ENCODE measurements at places on chromosomes 5 and 9.

GRCh38 chr5:14851999-14852526 lies 19.5 kb downstream of the ANKH start:
- no peak for DNase-seq

- DNase-seq = no peak
These were observed 9.0 kb downstream of the ABHD17B start for GRCh38 chr9:71901695-71902597.

DNA sequence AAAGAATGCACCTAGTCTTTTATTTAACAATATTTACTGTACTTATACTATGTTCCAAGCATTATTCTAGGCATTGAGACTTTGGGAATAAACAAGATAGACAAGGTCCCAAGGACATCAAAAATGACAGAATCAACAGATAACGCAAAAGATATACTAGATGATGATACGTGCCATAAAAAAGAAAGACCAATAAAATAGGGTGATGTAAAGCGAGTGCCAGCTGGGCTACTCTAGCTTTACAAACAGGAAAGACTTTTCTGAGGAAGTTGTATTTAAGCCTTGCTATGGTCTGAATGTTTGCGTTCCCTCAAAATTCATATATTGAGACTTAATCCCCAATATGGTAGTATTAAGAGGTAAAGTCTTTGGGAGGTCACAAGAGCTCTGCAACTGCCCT lies 310.2 kb upstream of the RGMB start:
- no peak for DNase-seq

- DNase-seq = no peak
These were observed 34.4 kb downstream of the KIF2A start for GRCh38 chr5:62340392-62340791.

GRCh38 chr9:36862206-36863145 lies 171.6 kb downstream of the PAX5 start:
- DNase-seq = no peak

DNA sequence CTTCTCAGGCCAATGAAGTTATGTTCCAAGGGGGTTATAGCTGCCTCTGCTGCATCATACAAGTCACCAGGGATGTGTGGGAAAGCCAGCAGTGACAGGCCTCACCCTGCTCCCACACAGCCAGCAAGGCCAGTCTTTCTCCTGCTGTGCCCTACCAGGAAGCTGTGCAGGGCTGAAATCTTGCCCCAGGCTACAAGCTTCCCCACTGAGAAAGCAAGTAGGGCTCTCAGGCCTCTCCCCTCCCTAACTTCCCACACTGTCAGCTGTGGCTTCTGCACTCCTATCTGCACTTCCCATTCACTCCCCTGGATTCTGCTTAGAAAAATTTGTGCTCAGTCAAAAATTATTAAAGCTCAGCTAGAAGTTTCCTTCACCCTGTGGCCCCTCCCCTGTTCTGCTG lies 611.2 kb upstream of the ZNF608 start:
- no peak for DNase-seq

DNA sequence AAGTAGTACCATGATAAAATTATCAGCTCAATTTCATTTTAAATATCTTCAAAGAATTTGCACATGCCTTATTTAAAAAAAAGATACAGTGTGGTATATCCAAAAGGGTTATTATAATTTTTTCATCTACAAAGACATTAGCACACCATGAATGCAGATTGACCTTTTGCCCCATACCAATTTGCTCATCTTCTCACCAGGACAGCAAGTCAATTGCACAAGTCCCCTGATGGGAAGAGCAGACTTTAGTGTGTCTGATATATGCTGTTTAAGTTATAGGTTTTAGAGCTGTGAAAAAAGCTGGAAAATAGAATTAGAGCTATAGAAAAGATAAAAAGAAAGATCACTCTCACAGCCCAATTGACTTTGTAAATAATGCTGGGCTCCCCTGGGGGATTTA lies 325.8 kb upstream of the CDH6 start:
- no peak for DNase-seq

GRCh38 chr9:20981486-20981885 lies 50.0 kb downstream of the HACD4 start:
- no peak for DNase-seq

DNA sequence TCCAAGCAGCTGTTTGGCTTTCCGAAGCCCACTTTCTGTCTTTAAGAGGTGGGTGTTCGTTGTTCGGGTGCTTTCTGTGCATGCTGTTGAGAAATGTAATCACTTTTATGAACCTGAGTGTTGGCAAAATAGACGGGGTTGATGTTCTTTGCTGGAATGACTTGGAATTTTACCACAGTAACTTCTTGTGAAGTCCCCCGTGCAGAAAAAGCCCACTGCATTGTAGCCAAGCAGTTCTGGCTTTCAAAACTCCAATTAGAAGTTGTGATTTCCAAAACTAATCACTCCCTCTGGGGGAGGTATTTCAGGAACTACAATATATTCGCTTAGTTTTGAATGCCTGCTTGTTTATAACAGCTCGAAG lies 111.1 kb downstream of the PAM start:
- no peak for DNase-seq

GRCh38 chr9:128043467-128043868 lies 23.7 kb downstream of the NAIF1 start:
- DNase-seq = no peak

DNA sequence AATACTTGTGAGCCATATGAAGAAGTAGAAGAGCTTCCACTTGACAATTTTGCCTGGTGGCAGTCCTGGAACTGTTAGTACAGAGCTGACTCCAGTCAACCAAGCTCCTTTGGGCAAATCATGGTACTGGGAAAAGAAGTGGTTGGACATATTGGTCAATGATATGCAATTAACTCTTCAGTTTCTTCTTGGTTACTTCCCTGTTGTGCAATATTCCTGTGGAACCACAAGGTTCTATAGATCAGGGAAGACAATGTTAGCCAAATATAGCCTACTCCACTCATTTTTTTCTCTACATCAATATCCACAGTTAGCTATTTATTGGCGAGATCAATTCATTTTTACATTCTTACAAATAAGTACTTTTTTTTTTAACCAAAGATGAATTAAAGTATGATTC lies 14.4 kb upstream of the GDA start:
- no peak for DNase-seq

GRCh38 chr5:112012104-112012503 lies 255.1 kb upstream of the NREP start:
- DNase-seq = no peak

DNA sequence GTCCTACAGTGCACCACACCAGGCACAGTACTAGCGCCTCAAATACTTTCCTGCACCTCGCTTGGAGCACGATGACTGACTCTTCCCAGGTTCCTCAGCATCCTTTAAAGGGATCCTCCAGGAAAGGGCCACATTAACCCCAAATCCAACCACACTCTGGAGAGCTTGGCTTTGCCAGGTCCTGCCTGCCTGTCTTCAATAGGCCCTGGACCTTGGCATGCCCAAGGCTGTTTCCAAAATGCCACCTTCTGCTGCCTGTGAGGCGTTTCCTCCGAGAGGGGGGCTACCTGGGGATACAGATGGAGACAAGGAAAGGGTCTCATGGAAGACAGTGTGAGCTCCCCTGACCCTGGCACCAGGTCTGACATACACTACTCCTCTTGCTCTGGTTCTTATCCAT lies 169.9 kb downstream of the DAB2IP start:
- DNase-seq = no peak

- no peak for DNase-seq
These were observed 79.8 kb downstream of the HSD17B3 start for GRCh38 chr9:96222132-96222531.

GRCh38 chr5:96582343-96582742 lies 79.8 kb upstream of the CAST start:
- DNase-seq = no peak

DNA sequence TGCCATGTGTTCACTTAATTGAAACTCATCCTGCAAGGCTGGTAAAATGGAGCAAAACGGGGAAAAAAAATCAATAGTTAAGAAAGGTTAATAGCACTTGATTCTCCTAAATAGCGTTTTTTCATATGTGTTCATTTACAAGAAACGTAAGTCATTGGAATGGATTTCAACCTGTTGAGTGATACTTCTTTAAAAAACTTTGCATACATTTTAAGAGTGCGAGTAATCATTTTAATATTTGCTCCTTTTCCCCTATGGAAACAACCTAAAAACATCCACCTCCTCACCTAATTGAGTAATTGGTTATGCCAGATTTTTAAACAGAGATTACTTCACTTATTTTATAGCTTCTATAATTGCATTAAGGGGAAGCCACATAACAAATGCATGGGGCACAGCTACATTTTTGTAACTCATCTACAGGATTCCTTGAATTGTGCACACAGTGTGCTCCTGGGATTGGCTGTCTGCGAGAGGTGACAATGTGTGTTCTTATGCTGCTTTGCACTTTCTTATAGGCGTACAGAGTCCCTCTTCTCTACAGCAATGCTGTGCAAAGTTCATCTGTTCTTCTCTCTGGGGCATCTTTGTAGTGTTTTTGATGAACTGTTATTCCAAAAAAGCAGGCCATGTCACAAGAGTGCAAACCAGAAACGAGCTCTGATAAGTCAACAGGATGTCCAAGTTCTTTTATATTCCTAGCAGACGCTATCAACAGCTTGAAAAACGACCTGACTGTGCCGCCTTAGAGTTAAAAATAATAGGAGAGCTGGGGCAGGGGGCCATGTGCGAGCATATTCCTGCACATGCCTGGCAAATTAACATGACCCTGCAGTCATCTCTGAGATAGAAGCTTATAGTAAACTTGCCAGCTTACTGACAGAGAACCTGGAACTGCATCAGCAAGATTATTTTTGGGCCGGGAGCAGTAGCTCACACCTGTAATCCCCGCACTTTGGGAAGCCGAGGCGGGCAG lies 117.9 kb downstream of the GOLPH3 start:
- no peak for DNase-seq

DNA sequence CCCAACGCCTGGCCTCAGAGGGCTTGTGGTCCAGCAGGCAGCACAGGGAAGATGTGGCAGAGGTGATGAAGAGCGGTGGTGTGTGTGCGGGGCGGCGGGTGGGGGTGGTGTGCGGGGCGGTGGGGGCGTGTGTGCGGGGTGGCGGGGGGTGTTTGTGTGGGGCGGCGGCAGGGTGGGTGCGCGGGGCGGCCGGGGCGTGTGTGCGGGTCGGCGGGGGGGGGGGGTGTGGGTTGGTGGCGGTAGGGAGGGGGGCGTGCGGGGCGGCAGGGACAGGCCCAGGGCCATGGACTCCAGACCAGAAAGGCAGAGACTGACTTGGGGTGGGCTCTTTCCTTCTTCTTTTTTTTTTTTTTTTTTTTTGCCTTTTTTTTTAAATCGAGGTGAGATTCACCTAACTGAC lies 4.5 kb upstream of the NACC2 start:
- DNase-seq = no peak

DNA sequence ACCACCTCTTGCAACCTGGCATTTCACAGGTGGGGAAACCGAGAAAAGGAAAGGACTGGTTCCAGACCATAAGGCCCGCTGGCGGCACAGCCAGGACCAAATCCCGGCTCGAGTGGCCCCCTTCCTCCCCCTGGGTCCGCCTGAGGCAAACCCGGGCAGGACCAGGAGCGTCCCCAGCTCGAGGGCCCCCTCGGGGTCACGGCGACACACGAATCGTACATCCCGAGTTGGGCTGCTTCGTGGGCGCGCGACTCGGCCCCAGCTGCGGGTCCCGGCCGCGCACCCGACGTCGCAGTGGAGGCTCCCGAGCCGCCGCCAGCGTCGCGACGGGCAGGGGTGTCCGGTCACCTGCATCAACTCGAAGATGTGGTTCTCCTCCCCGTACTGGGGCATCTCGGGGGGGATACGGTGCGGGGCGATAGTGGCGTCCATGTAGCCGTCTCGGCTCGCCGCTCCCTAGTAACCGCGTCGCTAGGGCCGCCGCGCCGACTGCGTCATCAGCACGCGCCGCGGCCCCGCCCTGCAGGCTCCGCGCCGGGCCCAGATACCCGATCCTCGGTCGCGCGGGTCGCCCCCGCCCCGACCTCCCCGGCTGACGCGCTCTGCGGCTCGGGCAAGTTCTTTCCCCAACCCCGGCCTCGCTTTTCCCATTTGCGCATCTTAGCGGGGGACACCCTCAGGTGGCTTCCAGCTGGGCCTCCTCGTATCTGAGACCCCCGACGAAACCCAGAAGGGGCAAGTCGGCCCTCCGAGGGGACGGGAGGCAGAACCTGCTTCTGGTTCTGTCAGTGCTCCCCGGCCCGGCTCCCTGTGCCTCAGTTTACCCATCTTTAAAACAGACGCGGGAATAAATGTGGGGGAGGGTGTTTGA lies at the start of gene AK8:
AK8 (minus strand) TSS at position 461 of the 871 bp plus-strand sequence; CDS start at position 432, 29 bp downstream.
- peak; percentile 58 for DNase-seq

- DNase-seq = no peak
These were observed 1.9 kb downstream of the FUT7 start for GRCh38 chr9:137030006-137030405.

DNA sequence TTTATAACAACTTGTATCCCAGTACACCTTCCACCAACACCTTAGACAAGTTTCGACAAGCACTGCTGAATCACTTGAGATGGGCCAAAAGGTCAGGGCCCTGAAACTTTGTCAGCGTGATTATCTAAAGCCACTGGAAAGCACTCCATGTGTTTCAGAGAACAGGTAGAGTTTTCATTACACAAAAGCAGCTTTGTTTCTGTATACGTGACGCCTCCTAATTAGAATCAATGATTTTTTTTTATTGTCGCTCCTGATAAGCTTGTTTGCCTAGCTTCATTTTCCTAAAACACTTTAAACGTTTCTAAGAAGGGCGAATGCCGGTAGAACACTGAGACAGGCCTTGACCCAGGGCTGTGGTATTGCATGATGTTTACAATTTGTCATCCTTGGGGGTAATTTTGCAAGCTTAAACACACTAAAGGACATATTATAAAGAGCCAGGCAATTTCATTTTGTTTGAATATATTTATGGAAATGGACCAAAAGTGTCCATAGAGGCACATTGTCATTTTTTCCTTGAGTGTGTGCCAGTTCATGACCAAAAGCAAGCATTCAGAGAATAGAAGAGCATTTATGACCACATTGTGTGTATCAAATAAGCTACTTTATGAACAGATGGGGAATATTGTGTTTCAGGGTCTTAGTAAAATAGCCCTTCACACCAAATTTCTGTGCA lies 193.6 kb downstream of the GLIS3 start:
- DNase-seq = no peak

DNA sequence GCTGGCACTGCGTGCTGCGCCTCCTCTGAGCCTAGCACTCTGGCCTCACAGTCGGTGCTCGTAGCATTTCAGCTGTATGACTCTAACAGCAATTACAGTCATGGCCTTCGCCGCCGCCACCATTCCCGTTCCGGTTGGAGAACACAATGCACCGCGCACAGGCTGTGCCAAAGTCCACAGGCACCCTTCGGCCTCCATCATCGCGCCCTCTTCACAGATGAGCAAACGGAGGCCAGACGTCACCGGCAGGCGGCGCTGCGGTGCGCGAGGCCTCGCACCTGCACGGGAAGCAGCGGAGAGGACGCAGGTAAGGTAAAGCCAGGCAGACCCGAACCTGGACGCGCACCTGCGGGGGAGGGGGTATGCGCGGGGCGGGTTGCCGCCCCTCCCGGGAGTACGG lies 128.9 kb downstream of the BARX1 start:
- no peak for DNase-seq

- DNase-seq = no peak
These were observed 84.0 kb downstream of the PIK3R1 start for GRCh38 chr5:68299575-68299974.

All from stimulated activated CD8-positive, alpha-beta memory T cell treated with anti-CD3 and anti-CD28 coated beads, Interleukin-7, amount 100 ng/mL, for 1 hour (primary cell).